ENCODE measurements at places on chromosomes 1 and 21.

- DNase-seq: no peak
These were observed 47.8 kb downstream of the TCP10L start for GRCh38 chr21:32537569-32537881.

DNA sequence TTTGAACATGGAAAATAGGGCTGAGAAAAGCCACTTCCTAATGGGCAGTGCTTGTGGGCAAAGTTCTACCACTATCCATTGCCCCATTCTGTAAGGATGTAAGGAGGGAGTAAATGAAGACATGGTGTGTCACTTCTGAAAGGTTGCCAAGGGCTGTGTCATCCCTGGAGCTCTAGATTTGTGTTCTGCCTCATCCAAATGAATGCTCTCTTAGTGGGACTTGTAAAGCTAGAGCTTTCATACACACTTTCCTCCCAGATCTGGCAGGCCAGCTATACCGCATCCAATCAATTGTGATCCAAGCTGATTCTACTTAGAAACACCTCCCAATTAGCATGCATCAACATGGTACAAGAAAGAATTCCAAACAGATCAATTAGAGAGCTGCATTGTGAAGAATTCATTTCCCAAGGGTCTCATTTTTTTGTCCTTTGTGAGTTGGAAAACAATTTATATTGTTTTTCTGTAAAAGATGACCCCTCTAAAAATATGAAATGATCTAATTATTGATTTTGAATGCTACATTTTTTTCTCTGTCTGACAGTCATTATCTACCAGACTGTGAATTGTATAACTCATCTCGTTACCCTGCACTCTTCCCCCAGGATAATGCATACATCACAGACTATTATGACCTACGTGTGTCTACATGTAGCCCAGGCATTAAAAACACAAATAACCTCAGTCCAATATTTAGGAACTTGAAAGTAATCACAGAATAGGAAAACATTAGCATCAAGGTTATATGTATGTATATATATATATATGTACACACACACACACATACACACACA is 117.1 kb upstream of the DUSP10 start:
- DNase-seq: peak; percentile 92

GRCh38 chr1:113018911-113019310 is 54.1 kb upstream of the LRIG2 start:
- no peak for DNase-seq

DNA sequence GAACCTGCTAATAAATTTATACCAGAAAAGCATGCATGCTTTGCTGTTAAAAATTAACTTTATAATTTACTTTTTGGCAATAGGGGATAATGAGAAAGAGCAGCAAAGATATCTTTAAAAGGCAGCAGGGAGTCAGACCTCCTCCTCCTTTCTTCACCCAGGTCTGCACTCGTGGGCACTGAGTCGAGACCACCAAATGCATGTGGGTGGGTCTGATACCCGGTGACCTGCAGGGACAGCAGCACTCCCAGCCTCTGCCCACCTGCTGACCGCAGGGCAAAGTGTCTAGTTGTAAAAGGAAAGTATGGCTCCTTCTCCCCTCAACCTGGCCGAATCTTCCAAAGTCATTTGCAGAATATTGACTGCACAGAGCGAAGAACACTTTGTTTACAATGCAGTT is 43.7 kb upstream of the KIF26B start:
- no peak for DNase-seq

DNA sequence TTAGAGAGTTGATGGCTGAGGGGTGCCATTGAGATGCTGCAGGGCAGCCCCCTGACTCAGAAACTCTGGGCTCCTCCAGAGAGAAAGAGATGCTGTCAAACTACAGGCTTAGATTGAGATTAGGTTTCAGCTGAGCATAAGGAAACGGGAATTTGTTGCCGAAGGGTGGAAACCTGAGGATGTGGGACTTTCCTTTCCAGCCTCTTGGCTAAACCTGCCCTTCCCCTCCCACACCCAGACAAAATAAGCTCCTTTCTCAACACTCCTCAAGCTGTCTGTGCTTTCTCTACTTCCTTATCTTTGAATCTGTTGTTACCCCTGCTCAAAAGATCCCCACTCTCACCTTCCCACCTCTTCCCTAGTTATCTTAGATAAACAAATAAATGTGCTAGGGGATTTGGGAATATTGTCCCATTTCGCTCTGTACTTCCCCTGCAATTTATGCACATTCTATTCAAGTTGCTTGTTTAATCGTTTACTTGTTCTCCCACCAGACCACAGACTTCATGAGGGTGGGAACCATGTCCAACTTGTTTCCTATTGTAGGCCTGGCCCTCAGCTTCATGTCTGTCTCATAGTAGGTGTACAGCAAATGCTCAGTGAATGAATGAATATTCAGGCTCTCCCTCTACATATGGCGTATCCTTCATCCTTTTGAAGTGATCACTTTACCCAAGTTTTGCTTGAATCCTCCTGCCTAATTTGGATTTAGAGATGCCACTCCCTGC is 30.6 kb upstream of the MARK1 start:
- DNase-seq: no peak

DNA sequence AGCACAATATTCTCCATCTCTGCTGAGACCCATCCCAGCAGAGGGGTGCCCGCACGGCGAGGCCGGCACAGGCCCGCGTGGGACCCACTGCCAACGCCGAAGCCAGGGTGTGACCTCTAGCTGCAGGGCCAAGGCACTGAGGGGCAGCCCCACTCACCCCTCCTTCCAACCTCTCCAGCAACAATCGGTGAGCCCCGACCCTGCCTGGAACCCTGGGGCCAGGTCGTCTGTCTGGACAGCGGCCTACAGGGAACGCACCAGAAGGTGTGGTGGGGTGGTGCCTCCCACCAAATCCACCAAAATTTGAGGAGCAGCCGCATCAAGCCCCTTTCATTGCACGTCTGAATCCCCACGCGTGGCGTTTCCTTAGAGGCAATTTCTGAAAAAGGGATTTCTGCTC is 63.0 kb upstream of the ADARB1 start:
- no peak for DNase-seq

DNA sequence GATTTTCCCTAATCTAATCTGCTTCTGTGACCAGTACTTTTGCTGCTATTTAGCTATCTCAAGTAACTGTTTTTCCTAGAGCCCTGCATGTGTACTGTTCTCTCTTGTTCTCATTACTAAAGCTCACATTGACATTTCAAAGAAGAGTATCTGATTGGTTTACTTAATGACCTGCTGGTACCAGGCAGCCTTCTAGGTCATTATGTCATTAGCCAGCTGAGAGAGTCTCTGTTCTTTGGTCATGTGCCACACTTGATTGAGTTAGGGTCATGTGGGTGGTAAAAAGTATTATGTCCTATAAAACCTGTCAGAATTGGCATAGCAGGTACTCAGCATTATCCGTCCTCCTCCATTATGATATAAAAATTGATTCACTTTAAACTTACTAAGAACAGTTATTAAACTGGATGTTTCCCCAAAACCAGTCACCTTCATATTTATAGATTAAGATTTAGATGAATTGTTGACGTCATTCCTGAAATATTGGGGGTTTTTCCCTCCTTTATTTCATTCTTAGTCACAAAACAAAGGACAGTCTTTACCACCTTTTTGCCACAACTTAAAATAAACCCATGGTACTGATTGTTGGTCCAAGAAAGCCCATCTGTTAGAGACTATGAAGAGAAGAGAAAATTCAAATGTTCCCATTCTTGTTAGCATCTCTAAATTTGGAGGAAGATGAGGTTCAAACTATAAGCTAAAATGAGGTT is 22.2 kb downstream of the FNDC5 start:
- DNase-seq: no peak

DNA sequence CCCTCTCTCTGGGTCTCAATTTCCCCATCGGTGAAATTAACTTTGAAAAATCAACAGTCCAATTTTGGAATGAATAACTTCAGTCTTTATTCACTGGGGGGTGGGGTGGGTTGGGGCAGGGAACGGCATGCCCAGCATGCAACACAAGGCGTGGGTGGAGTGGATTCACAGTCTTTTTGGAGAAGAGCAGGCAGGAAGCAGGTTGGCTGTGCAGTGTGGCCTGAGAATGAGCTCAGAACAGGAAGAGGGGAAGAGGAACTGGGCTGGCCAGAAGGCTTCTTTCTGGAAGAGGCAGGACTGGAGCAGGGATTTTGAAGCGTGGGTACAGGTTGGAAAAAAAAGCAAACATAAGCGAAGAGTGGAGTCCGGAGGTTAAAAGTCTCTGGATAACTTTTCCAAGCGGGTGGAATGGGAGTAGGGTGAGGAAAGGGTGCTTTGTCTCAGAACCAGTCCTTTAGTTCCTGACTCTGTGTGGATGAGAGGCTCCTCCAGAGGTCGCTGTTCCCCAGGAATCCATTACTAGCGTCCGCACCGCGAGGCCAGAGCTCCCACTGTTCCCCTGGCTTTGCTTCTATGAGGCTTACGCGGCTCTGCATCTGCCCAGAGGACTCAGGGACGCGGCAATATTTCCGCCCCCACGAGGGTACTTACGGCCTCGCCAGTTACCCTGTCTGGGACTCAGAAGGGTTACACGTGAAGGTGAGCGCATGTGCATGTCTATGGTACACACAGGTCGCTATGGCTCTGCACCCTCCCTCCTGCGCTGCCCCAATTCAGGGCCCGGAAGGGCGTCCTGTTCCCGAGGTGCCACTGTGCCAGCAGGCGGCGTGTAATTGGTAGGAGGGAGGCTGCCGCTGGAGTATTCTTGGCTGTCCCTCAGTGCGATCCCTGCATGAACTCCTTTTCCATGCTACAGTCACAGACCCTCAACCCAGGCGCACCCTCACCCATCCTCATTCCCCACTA is 5.5 kb upstream of the FOXD2 start:
- DNase-seq: peak; percentile 63

DNA sequence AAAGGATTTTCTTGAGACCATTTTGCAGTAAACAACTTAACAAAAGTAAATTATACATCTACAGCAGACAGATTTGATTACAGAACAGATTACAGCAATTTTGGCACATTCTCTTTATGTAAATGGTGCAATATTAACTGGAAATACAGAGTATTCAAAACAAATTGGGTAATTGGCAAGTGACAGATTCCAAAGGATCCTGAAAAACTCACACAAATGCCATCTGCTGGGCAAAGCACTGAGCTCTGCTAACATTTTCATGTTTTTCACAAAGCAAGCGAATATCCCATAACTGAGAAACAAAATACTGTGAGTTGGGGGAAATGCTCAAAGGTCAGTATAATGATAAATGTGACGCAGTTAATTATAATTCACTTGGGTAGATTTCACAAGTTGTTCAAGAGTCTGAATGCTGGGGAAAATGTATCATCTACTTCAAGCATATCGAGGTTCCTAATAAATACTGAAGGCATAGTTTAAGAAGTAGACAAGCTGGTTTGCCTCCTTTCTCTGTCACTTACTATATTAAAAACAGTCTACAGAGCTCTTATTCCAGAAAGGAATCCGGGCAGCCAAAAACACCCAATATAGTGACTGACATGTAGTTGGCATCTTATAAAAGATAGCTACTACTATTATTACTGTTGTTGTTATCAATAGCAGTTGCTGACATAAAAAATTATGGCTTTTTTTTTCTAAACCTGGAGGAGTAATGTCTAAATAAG is 75.8 kb upstream of the SDC3 start:
- no peak for DNase-seq

DNA sequence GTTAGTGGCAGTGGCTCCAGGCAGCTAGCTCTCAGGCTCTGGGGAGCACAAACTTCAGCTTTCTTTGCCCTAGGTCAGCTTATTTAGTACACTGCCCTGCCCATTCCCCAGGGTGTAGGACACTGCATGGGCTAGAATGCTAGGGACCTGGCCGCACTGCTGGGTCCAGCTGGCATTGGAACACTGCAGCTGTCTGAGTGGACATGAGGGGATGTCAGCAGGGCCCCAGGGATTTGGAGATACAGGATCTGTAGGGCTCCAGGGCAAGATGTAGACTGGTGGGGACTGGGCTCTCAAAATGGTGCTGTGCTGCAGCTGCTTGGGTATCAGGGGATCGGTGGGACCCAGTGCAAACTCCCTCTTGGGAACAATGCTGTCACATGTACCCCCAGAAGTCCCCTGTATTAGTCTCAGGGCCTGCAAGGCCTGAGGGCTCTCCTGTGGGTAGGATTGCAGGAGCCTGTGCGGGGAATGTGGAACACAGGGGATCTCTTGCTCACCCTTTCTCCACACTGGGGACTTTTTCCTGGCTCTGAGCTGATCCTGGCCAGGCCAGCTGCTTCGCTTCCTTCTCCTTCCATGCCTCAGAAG is 25.2 kb upstream of the TTC22 start:
- DNase-seq: no peak

GRCh38 chr1:46153228-46153627 is 20.8 kb upstream of the PIK3R3 start:
- DNase-seq: no peak

DNA sequence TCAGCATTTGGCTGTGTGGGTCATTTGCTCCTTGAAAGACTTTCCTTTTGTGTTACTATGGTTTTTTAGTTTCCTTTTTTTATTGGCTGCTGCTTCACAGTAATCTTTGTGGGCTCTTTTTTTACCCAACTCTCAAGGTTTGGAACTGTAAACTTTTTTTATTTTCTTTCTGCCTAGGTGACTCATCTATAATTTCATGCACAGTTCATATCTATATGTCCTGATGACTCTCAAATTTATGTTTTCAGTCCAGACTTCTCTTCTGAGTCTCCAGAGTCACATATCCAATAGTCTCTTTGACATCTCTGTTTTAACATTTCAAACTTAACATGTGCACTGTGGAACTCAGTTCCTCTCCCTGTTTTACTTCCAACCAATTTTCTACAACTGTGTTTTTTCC is 83.4 kb downstream of the ATF6 start:
- no peak for DNase-seq

DNA sequence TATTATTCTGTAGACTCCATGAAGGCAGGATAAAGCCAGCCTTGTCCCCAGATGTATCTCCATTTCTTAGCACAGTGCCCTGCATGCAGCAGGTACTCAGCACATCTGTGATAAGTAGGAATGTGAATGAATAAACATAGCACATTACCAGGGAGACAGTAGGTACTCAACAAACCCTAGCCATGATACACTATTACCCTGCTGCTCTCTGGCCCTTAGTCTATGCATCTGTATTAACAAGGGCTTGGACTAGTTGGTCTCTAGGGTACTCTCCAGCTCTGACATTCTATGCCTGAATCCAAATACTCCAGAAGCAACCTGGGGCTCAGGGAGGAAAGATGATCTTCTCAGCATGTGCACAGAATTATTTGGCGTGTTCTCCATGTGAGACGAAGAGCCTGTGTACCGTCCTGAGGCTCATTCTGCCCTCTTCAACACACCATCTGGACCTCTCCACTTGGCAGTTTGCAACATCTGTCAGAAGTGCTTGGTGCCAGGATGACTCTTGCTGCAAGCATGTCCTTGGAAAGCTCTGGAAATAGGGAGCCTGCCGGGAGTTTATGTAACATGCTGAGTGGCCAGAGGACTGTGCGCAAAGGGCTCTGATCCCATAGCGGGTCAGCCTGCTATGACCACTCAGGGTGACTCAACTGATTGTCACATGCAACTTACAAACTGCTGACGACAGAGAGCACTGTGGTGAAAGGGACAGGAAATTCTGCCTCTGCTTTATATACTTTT is 228.2 kb upstream of the USP24 start:
- DNase-seq: peak; percentile 99

- DNase-seq: no peak
These were observed 1.9 kb downstream of the SAMD13 start for GRCh38 chr1:84303314-84303830.

- no peak for DNase-seq
These were observed 1.9 kb downstream of the EIF4G3 start for GRCh38 chr1:21174654-21175323.
